ENCODE measurements at places on chromosomes 12 and 14.

GRCh38 chr12:59357811-59358210 lies 238.0 kb upstream of the SLC16A7 start:
- no peak for DNase-seq

- no peak for DNase-seq
Observed at GRCh38 chr14:59777006-59777579, 93.5 kb downstream of the RTN1 start.

DNA sequence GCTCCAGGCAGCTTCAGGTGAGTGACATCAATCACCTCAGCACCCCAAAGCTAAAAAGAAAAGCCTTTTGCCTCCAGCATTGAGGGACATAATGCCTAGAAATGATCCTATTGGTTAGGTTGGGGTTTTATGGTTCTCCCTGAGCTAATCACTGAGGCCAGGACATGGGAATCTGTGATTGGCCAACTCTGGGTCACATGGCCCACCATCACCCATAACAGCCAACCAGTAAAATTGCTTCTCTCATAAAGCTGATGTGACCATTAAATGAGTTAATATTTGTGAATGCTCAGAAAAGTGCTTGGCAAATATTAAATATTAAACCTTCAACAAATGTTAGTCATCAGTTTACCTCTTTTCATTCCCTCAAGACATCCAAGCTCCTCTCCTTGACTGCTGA lies 60.2 kb downstream of the TBX3 start:
- no peak for DNase-seq

DNA sequence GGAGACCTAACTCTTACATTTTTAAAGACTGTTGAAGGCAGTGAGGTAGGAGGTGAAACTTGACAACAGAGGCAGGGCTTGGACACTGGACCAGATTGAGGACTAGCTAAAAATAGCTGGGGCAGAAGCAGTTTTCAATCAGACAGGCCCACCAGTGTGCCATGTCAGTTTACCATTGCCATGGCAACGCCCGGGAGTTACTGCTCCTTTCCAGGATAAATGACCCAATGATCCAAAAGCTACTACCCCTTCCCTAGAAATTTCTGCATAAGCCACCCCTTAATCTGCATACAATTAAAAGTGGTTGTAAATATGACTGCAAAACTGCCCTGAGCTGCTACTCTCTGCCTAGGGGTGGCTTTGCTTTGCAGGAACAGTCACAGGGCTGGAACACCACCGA lies 53.2 kb upstream of the PKP2 start:
- DNase-seq: no peak

DNA sequence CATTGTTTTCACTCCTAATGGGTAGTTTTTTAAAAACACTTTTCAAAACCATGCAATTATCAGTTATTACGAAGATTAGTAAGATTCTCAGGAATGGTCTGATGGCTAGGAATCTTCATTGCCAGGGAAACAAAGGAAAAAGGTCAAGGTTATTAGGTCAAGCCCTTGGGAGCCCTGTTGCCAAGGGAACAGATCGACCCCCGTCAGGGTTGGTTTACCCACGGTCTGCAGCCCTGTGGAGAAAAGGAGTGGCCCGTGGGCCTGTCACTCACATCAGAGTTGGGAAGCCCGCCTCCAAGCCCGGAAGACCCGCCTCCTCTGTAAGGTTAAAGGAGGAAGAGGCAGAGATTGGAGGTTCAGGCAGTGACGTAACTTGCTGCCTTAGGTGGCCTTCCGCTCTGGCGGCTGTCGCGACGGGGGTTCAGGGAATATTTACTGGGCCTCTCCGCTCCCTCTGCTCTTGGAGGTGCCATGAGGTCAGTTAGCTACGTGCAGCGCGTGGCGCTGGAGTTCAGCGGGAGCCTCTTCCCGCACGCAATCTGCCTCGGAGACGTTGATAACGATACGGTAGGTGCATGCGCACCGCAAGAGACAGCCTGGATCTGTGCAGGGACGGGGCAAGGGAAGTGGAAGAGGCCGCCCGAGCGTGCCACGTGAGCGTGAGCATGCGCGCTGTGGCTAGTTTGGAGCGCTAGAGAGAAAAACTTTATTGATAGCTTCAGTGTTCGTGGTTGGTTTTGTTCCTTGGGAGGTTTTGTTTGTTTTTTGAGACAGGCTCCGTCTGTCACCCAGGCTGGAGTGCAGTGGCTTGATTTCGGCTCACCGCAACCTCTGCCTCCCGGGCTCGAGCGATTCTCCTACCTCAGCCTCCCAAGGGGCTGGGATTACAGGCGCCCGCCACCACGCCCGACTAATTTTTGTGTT lies at the start of gene ITFG2:
ITFG2 (plus strand) TSS at position 379 of the 924 bp plus-strand sequence; CDS start at position 472, 93 bp downstream.
- DNase-seq: peak; percentile 98

- peak; percentile 67 for DNase-seq
Observed at GRCh38 chr14:99982537-99983250, 82.5 kb upstream of the EVL start.
